ENCODE measurements at places on chromosomes 7 and 10. TPM values are rescaled to one million over a fixed set of nuclear protein-coding genes. Genes with fewer than 3 reads are reported as not detected.

DNA sequence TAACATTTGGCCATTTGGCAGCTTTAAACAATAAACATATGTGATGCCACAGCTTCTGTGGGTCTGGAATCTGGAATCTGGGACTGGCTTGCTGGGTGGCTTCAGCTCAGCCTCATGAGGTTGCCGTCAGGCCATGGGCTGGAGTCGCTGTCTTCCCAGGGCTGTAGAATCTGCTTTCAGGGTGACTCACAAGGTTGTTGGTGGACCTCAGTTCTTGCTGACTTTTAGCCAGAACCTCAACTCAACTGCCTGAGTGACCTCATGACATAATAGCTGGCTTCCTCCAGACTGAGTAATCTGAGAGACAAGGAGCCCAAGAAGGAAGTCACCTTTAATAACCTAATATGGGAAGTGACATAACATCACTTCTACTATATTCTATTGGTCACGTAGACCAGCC lies 44.6 kb upstream of the TSPAN13 start:
- no peak for DNase-seq

ARF5 gene
- total RNA-seq = 112 TPM

DNA sequence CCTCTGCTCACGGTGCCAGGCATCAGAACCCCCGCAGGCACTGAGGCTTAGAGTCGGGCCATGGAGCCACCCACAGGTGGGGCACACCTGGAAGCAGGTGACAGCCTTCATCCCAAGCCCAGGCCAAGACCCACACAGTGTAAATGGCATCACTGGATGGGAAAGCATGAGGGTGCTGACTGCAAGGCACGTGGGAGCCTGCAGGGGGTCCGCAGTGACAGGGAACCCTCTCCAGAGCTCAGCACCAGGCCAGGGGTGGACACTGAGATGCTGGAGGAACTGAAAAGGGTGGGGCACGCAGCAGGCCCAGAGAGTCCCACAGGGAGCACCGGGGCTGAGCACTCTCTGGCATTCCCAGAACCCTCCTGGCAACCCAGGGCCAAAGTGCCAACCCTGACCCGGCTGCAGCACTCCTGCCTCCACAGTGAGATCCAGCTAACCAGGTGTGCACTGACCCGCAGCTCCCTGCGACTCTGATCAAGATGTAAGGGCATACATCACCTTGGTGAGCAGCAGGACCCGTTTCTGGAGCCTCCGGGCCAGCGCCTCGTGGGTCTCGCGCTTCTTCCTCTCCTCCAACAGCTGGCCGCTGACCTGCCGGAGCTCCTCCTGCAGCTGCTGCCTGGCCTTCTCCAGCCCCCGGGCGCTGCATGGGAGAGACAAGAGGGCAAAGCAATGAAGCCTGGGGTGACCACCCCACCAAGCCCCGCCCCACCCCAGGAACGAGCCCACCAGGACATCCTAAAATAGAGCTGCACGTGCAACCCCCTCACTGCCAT lies 163.9 kb downstream of the MAD1L1 start:
- no peak for DNase-seq

ADGRA1 gene
- not detected for total RNA-seq

DNA sequence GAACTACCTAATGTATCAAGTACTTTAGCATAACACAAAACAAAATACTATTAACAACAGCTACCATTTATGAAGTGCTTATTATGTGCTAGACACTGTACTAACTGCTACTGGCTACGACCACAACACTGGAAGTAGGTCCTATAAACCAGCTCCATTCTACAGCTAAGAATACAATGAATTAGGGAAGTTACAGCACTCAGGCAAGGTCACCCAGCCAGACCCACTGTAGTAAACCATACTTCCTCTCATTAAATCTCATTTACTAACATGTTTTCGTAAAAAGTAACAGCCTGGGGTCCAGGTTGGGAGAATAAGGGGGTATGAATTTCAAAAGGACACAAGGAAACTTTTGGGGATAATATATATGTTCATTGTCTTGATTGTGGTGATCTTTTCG lies 25.4 kb downstream of the NAPEPLD start:
- no peak for DNase-seq

All from NCI-H460 (cell line).